ENCODE measurements at places on chromosomes 3 and 15.

- peak; percentile 14 for DNase-seq
Observed at GRCh38 chr3:59641169-59641899, 591.5 kb upstream of the CFAP20DC start.

GRCh38 chr15:42712584-42712983 lies 24.3 kb downstream of the CDAN1 start:
- DNase-seq: no peak

DNA sequence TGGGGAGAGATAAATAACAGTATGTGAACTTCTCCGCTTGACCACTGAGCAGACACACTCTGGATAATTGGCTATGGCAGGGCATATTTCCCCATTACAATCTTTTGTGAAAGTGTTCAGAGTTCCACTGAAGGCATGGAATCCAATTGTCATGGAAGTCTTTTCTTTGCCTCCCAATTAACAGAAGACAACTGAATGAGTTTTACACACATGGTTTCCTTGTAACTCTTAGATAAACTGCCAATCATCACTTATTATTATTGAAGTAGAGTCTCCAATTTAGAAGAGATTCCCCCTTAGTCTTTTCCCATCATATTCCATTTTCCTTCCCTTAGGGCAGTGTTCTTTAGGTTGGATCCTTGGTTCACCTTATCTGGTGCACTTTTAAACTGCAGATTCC lies 308.3 kb downstream of the NR2F2 start:
- DNase-seq: no peak

- DNase-seq: no peak
Observed at GRCh38 chr15:68376447-68377060, 55.4 kb downstream of the ITGA11 start.

- no peak for DNase-seq
Observed at GRCh38 chr3:192307631-192308030, 419.7 kb downstream of the FGF12 start.

DNA sequence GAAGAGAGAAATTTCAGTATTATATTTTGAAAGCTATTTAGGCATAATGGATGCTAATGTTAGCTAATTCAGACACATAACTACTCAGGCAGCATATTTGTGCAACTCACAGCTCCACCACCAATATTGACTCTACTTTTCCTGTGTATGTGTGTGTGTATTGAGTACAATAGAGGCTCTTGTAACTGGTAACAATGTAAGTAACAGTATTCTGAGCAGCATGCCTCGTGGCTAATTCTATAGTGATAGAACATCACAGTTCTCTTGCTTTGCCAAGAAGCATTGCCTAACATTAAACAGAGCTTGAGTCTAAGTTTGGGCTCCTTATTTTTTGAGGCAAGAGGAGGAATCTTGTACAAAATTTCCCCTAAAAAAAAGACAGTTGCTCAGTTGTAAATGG lies 98.6 kb upstream of the ARHGEF26 start:
- no peak for DNase-seq

DNA sequence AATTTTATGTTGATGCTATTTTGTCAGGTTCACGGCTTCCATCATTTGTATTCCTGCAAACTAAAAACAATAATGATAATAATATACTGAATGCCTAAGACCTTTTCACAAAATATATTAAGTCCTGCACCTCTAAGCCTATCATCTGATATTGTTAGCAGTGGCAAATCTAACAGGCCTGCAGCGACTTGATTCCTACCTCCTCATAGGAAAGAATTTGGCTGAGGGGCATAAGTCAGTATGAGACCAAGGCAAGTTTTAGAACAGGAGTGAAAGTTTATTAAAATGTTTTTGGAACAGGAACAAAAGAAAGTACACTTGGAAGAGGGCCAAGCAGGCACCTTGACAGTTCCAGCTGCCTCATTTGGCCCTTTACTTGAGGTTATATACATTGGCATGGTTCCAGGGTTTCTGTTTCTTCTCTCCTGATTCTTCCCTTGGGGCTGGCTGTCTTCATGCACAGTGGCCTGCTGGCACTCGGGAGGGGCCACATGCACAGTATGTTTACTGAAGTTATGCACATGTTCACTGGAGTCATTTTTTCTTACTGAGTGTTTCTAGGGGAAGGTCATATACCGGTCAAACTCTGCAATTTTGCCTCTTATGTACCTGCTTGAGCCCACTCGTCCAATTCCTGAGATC lies 418.1 kb downstream of the EPHA6 start:
- no peak for DNase-seq

- DNase-seq: no peak
Observed at GRCh38 chr3:110710156-110710555, 361.5 kb upstream of the NECTIN3 start.

DNA sequence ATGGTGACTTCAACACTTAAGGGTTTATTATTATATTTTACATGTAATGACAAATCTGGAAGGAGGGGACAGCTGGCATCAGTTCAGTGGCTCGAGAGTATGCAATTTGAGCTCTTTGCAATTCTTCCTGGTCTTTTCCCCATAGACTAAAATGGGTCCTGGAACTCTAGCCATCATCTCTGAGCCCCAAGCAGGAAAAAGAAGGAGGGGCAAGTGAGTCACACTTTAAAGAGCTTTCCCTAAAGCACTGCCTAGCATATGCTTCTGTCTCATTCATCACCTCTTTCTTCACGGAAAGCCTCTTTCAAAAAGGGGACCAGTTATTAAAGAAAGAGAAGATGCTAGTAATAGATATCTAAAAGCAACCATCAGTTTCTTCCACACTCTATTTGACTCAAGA lies 466.3 kb downstream of the ZIC1 start:
- DNase-seq: no peak

DNA sequence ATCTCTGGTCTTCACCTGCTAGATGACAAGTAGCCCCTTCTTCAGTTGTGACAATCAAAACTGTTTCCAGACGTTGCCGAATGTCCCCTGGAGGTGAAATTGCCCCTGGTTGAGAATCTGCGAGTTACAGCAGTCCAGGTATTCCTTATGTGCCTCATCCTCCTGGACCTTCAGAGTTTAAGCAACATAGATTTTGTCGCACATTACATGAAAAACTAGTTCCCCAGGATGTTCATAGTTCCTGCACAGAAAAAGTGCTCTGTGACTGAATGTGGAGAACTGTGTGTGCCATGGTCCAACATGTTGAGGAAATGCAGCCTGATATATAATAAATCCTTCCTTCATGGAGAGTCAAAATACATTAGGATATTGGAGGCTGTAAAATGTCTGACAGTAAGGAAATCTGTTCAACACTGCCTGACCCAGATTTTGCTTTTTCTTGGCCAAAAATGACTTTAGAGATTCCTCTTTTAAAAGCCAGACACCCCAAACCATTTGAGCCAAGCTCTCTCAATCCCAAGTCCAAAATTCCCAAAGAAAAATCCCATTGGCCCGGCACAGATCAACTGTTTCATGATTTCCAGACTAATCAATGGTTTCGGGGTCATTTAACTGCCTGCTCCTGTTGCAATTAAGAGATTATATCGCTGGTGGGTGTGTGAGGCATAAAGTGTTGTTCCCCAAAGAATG lies 20.4 kb upstream of the SHC4 start:
- DNase-seq: no peak

DNA sequence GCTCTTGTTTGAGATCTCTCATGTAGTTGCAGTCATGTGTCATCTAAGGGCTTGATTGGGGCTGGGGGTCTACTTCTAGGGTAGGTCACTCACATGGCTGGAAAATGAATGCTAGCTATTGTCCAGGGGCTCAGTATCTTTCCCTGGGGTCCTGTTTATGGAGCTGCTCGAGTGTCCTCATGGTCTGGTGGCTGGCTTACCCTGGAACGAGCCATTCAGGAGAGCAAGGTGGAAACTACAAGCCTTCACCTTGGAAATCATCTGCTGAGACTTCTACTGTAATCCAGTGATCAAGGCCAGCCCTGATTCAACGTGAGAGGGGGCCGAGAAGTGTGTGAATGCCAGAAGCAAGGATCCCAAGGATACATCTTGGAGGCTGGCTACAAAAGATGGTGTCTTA lies 16.2 kb upstream of the RHCG start:
- no peak for DNase-seq

DNA sequence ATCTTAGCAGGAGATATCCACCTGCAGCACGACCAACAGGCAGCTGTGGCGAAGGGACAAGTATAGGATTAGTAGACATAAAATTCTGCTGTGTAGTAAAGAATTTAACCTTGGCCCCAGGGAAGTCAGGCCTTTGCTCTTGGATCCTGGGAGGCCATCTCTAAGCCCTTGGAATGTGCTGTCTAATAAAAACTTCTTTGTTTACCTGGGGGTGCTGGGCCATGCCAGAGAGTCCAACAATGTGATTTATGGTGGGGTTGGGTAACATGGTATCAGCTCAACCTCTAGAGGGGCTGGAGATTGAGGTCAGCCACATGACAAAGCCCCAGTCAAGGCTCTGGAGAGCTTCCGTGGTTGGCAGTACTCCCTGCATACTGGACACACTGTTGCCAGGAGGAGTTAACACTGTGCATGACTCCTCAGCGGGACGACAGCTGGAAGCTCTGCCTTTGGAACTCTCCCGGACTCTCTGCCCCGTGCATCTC lies 52.4 kb downstream of the HEG1 start:
- peak; percentile 46 for DNase-seq

DNA sequence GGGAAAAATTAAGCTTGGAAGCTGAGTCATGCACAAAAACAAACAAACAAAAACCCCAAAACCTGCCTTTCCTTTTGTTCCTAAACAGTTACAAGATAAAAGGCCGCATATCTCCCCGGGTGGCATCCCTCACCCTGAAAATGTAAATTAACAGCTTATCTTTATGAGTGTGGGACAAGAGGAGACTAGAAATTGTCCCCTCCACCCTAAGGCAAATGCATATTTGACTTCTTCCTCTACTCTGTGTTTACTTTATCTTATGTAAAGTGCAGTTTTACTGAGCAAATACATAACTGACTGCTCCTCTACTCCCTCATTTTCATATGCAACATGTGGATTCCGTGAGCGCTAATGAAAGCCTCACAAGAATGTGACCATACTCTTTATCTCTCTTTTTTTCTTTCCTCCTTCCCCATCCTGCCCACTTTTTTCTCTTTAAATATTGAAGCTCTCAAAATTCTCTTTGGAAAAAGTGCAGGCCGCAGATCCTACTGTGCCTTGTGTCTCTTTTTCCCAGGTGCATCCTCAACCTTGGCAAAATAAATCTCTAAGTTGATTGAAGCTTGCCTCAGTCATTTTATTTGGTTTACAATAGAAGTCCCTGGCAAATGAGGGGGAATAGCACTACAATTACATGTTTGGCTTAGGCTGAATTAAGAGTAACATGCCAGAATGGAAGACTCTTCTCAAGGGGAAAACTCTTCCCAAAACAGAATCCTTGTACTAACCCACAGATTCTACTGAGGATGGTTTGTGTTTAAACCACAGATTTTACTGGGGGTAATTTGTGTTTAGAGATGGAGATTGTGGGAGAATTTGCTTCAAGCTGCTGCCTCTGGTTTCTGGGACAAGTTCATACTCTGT lies 72.7 kb upstream of the WDR72 start:
- DNase-seq: no peak

DNA sequence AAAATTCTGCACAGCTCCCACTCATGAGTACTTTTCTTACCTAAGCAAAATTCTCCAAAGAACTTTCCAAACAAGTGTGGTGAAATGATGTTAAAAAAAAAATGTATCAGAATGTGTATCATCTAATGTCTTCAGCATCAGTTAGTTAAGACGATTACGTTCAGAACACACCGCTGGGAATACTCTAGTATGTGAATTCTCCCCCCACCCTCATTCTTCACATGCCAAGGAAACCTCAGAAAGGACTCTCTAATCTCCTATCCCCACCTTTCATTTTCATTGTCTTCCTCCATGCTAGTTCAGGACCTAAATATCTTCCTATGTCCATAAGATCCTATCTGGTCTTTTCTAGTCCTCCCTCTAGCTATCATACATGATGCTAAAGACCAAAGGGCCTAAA lies 457.4 kb downstream of the SHQ1 start:
- DNase-seq: no peak

DNA sequence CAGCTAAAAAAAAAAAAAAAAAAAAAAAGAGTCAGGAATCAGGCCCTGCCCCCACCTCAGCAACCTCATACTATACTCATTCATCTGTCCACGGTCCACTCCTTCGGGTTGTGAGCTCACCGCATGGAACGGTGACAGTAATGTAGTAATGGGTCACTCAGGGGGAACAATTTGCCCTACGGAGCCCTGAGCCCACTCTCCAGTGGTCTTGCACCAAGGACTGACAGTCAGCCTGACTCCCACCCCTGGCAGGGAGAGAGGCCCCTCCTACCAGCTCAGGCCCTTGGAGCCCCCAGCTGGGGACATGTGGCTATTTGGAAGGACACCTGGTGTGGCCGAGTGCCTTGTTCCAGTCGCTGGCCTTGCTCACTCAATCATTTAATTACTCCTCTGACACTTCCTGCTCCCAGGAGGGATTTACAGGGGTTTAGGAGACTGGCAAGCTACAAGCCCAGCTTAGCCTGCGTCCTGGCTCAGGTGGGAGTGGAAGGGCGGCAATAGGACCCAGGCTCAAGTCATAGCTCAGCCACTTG lies 19.9 kb upstream of the CACNA2D2 start:
- DNase-seq: no peak

Data from GM04504 (cell line).